SJCRH30 (cell line): ENCODE measurements at places on chromosomes 11 and 22. TPM values are rescaled to one million over a fixed set of nuclear protein-coding genes. Genes with fewer than 3 reads are reported as not detected.

- DNase-seq: no peak
- no peak overlapping the region for H3K27ac ChIP-seq
- H3K36me3 ChIP-seq: no peaks in the 10 kb centered on the region
- H3K27me3 ChIP-seq: no peaks in the 10 kb centered on the region
- no peak overlapping the region for H3K4me3 ChIP-seq
Measured at GRCh38 chr11:76615950-76616349, 54.6 kb downstream of the LRRC32 start.

DNA sequence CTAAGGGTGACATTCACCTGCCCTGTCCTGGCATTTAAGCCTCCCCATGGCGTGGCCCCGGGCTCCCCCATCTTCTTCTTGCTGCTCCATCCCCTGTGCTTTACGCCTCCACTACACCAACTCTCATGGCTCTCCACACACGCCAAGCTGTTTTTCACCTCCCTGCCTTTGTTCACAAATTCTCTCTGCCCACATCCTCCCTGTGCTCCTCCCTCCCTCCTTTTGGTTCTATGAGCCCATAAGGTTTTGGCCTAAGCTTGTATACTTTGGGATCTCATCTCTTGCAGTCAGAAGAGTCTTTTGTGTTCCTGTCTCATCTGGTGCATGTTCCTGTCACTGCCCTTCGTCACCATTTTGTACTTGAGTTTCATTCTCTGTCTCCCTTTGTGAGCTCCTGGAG is 4.6 kb upstream of the DNAL4 start:
- no peaks in the 10 kb centered on the region for H3K4me1 ChIP-seq
- H3K27me3 ChIP-seq: no peaks in the 10 kb centered on the region
- no peak overlapping the region for H3K4me3 ChIP-seq
- DNase-seq: no peak
- no peak overlapping the region for H3K27ac ChIP-seq
- no peaks in the 10 kb centered on the region for H3K36me3 ChIP-seq

- no peaks in the 10 kb centered on the region for H3K27me3 ChIP-seq
- H3K27ac ChIP-seq: no peak overlapping the region
- no peaks in the 10 kb centered on the region for H3K4me1 ChIP-seq
- H3K36me3 ChIP-seq: no peaks in the 10 kb centered on the region
- no peak overlapping the region for H3K4me3 ChIP-seq
- DNase-seq: no peak
Measured at GRCh38 chr11:73087730-73088129, 54.4 kb downstream of the FCHSD2 start.

- no peaks in the 10 kb centered on the region for H3K4me1 ChIP-seq
- H3K4me3 ChIP-seq: no peak overlapping the region
- no peaks in the 10 kb centered on the region for H3K36me3 ChIP-seq
Measured at GRCh38 chr22:39029227-39029626, 8.3 kb downstream of the APOBEC3D start.

DNA sequence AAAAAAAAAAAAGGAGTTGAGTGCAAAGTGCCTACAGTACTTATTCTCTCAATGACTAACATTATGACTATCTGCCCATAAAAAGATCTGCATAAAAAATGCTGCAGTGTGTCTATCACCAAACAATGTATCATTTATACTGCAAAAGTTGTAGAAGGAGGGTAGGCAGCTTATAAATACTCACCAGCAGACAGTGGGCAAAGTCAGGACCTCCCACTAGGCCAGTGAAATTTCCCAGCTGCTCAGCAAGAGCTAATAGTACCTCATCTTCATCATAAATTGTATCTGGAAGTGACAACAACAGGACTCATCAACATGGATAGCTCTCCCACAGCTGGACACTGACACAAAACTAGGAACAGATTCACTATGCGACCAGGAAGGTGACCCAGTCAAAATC is 1.6 kb downstream of the PPP2R1B start:
- no peaks in the 10 kb centered on the region for H3K27me3 ChIP-seq
- no peak for DNase-seq
- peak overlapping the region; percentile 95; the same call in 1 of the 2 replicates for H3K4me3 ChIP-seq
- no peak overlapping the region for H3K27ac ChIP-seq
- no peaks in the 10 kb centered on the region for H3K4me1 ChIP-seq

DNA sequence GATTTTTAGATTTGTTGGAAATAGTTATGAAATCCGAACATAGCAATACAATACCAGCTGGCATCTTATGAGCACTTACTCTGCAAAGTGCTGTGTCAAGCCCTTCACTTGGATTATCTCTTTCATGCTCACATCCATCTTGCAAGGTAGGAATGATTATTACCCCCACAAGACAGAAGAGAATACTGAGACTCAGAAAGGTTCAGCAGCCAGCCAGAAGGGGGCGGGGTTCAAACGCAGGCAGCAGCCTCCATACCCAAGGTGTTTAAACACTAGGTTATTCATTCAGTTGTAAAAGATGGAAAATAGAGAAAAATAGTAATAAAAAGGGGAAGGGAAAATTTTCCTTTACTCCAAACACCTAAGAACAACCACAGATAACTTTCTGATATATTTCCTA is 158.5 kb downstream of the CCDC34 start:
- no peak overlapping the region for H3K4me3 ChIP-seq
- H3K36me3 ChIP-seq: no peaks in the 10 kb centered on the region
- H3K27ac ChIP-seq: no peak overlapping the region
- DNase-seq: no peak
- H3K27me3 ChIP-seq: no peaks in the 10 kb centered on the region

ABCG4 gene
- total RNA-seq: 0.08 TPM in 1 of 2 replicates, not detected in the other
